DMS 273 treated with DMSO at 0.1 percent for 48 hours (cell line): ENCODE measurements at places on chromosomes 13 and 19.
A peak's percentile ranks its signal among the peaks of the same experiment; 100 is the strongest.

GRCh38 chr19:42412227-42412626 lies 15.0 kb downstream of the LIPE start:
- DNase-seq: peak; percentile 22

GRCh38 chr13:44331912-44332851 lies 41.4 kb upstream of the SERP2 start:
- DNase-seq: peak; percentile 52

GRCh38 chr19:29596080-29596727 lies 9.9 kb upstream of the POP4 start:
- DNase-seq: no peak

- no peak for DNase-seq
Observed at GRCh38 chr13:113053801-113054604, 51.6 kb upstream of the F7 start.

DNA sequence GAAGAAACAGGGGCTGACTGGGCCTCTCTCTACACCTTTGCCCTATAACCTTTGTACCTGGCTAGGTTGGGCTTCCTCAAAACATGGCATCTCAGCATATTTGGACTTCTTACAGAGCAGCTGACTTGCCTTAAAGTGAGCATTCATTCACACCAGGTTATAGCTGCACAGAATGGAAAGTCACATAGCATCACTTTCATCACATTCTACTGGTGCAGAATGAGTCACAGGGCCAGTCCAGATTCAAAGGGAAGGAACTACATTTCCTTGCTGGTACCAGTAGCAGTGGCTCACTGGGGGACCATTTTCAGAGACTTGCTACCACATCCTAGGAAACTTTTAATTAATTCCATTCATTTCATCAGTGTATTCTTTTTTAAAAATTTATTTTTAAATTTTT lies 20.3 kb upstream of the TPTE2 start:
- DNase-seq: no peak

GRCh38 chr13:53612200-53612599 lies 583.6 kb downstream of the OLFM4 start:
- no peak for DNase-seq

- DNase-seq: peak; percentile 76
Observed at GRCh38 chr19:56837492-56838023, 3.0 kb downstream of the PEG3 start.

GRCh38 chr19:36488846-36489117 lies 579 bp downstream of the ZNF566 start:
- peak; percentile 1 for DNase-seq

DNA sequence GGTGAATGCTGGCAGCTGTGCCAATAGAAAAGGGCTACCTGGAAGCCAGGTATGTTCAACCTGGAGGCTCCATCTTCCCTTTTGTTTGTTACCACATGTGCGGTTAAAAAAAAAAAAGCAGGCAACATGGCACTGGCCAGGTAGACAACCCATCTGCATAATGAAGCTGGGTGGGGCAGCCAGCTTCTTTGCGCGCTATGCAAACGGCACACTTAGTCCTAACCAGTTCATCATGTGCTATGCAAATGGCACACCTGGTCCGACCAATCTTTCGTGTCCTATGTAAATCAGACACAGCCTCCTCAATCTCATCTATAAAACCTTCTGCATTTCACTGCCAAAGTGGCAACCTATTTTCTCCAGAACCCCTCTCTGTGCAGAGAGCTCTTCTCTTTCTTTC lies 11.3 kb upstream of the IGSF23 start:
- DNase-seq: no peak

DNA sequence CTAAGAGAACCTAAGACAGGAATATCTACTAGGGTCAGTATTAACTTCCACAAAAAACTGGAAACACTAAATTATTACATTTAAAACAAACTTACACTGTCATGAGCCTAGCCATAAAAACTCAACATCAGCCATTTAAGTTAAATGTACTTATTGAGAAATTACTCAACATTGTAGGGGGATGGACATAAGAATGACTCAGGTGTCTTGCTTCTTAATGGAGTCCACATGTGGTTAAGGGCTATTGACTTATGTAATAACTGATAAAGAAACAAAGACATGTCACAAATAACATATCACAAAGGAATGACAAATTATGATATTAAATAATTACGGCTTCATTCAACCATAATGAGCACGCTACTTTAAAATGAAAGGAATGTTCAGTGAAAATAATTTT lies 36.2 kb downstream of the CLDN10 start:
- DNase-seq: no peak

- DNase-seq: no peak
Observed at GRCh38 chr13:113417836-113418721, 35.2 kb downstream of the ADPRHL1 start.
